ENCODE measurements at places on chromosomes 7 and 10.
A peak's percentile ranks its signal among the peaks of the same experiment; 100 is the strongest.

GRCh38 chr10:124743191-124744101 is 732 bp downstream of the FAM53B start:
- no peak for DNase-seq

DNA sequence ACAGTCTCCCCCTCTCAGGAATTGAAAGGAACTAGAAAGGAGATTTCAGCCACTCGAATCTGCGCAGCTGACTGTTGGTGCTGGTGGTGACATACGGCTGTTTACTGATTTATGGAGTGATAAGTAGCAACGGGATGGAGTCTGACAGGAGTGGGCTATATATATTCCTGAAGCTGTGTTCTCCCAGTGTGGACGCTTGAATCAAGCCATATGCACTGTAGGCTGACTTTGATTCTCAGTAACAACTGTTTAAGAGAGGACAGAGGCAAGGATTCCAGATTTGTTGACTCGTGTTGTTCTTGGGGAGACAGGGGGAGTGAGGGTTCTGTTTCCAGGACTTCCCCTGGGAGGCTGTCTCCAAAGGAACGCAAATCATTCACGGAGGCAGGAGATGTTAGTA is 260.1 kb upstream of the AUTS2 start:
- no peak for DNase-seq

DNA sequence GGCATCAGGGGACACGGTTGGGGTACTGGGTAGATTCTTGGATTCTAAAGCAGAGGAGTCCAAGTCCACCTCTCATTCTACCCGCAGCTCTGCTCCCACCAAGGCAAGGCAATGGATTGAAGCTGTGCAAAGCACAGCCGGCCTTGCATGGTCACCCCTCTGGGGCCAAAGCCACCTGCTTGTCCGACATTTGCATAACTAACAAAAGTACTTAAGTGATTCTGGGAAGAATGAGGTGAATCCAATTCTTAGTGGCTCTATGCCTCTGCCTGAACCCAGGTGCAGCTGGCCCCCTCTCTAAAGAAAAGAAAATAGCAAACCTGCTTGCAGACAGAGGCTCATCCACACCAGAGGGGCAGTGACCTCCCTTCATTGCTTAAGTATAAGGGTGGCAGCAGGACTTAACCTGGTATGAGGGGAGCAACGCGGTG is 10.7 kb upstream of the COBL start:
- no peak for DNase-seq

- no peak for DNase-seq
Measured at GRCh38 chr10:47379901-47380300, 4.2 kb downstream of the ZNF488 start.

DNA sequence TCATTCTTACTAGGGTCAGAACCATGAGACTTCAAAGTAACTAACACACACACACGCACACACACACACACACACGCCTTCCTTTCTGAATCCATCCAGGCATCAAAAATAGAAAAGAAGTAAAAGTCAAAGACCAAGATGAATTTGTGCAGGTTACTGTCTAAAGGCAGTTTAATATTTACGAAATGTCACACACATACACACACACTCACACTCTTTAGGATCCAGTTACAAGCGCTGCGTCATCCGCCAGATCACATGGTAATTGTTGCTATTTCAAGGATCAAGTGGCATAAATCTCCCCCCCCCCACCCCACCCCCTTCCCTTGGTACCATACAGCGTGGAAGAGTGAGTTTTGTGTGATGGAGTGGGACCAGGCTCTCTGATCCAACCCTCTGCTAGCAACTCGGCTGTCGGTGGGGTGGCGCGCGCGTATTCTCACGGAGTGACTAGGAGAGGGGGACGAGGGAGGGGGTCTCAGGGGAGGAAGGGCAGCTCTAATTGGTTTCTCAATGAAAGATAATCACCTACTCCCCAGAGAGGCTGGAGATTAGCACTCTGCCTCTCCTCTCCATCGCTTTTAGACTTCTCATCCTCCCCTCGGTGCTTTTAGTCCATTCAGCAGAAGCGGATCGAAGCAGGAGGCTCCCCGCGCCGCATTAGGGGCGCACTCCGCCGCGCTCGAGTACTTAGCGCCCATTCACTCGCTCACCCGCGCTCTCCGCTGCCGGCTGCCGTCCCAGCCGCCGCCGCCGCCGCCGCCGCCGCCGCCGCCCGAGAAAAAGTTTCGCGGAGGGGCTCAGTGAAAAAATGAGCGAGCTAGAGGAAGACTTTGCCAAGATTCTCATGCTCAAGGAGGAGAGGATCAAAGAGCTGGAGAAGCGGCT is 83.5 kb upstream of the PRKG1 start:
- peak; percentile 7 for DNase-seq

DNA sequence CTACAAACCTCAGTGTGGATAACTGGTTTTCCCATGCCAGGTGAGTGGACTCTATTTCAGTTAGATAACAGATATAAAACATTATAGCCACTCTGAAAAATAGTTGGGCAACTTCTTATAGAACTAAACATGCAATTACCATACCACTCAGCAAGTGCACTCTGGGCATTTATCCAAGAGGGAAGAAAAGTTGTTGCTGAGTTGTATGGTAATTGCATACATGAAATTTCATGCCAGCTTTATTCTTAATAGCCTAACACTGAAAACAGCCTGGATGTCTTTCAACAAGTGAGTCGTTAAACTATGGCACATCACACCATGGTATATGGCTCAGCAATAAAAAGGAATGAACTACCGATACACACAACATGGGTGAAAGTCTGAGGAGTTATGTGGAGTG is 10.6 kb upstream of the UPP1 start:
- no peak for DNase-seq

- no peak for DNase-seq
Measured at GRCh38 chr7:30221764-30222163, 62.6 kb upstream of the ZNRF2 start.

- DNase-seq, result no peak
Measured at GRCh38 chr10:53606981-53607380, 834.4 kb upstream of the MBL2 start.

- no peak for DNase-seq
Measured at GRCh38 chr10:72819053-72819452, 74.5 kb upstream of the OIT3 start.

GRCh38 chr10:23326544-23327307 is 17.9 kb downstream of the C10orf67 start:
- DNase-seq, result no peak

DNA sequence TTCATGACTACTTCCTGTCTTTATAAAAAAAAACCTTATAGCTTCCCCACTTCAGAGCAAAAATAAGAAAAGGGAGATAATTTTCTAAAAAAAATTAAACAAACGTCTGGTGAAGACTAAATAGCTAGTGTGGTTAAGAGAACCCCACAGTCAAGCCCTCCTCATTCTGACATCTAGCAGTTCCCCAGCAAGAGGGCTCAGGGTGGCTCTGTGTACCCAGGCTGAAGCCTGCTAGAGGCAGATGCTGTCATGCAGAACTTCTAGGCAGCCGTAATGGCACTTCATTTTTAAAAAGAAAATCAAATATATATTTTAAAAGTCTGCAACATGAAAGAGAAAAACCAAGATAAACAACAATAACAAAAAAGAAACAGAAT is 223.1 kb upstream of the KLF14 start:
- DNase-seq, result no peak

GRCh38 chr10:110207805-110208613 is 604 bp downstream of the MXI1 start:
- no peak for DNase-seq

DNA sequence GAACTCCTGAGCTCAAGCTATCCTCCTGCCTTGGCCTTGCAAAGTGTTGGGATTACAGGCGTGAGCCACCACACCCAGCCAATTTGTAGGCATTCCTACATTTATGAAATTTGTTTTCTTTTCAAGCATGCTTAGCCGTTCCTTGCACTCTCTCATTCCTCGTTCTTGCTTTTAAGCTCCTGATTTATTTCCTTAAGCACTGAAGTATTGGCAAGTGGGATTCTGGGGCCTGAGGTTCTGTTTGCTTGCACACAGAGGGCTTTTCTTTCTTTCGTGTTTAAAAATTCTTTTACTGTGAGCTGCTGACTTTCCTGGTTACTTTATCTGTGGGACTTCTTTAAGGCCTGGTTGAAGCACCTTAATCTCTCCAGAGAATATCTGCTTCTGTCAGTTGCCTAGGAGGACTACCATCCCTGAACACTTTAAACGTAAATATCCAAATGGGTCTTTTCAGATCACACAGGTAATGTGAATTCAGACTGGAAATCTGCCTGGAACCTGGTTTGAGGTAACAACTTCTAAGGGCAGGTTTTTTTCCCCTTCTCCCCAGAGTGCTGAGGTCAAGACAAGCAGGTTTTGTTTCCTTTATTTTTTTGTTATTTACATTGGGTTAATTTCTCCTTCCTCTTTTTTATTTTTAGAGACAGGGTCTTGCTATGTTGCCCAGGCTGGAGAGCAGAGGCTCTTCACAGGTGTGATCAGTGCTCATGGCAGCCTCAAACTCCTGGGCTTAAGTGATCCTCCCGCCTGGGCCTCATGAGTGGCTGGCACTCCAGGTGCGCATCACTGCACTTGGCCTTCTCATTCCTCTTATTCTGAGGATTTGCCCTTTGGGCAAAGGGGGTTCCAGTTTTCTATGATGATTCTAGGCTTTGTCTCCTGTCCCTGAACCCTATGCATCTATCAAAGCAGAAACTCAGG is 102.9 kb downstream of the PFKFB3 start:
- no peak for DNase-seq

DNA sequence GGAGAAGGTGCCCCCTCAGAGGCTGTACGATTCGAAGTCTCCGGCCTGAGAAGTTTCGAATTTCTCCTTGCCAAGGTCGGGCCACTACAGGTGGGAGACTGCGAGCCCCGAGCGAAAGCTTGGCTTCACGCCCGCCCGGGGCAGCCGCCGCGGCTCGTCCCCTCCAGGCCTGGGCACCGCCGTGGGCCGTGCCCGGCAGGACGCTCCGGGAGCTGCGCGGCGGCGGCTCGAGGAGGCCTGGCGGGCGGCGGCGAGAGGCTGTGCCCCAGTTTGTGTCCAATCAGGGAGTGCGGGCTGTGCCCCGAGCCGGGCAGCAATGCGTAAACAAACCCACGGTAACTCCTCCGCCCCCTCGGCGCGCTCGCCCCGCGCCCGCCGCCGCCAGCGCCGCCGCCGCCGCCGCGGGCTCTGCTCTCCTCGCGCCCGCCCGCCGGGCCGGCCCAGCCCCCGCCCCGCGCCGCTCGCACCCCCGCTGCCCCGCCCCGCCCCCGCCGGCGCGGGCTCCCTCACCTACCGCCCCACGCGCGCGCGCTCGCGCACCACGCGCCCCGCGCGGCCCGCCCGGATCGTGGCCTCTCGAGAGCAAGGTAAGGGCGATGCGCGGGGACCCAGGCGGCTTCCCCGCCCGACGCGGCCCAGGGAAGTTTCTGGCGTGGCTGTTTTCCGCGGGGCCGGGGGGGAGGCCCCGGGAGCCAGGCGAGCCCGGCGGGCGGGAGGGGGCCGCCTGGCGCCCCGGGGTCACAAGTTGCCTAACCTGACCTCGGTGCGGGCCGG is 57.8 kb upstream of the PCGF5 start:
- peak; percentile 22 for DNase-seq

GRCh38 chr7:5232485-5232837 is 42.4 kb downstream of the WIPI2 start:
- no peak for DNase-seq

DNA sequence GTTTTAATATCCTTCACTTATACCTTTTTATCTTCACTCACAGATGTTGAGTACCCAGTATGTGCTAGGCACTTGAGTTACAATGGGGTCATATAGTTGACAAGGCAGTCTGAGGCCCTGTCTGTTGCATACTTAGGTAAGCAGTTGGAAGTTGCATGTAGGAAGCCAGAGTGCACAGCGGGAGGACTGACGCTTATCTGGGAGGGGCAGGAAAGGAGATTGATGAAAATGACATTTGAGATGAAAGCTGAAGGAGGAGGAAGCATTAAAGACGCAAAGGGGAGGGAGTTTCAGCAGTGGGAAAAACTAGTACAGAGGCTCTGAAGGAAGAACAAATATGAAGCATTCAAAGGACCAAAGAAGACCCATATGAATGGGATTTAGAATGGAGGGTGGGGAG is 266.2 kb downstream of the HTR7 start:
- no peak for DNase-seq

Data from NCI-H748 treated with DMSO at 0.1 percent for 48 hours (cell line).